Uterus (tissue), 4 donors: ENCODE measurements at places on chromosomes 6 and 20. TPM values are rescaled to one million over a fixed set of nuclear protein-coding genes. Genes with fewer than 3 reads are reported as not detected.
A peak's percentile ranks its signal among the peaks of the same experiment; 100 is the strongest.

DNA sequence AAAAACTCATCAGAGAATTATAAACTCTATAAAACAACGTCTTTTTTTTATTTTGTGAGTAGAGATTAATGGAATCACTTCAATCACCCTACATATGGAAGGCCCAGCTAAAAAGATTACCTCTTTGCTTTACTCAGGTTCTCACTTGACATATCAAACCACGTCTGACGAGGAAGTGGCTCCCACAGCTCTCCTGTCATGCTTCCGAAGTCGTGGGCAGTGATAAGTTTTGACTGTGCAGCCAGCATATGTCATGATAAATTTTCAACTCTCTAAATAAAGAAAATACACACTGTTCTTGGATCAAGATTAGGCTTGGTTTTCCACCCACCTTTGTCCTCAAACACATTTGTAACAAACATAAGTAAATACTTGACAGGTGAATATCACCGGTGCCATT is 279.5 kb upstream of the RNF217 start:
- no peak for DNase-seq

DNA sequence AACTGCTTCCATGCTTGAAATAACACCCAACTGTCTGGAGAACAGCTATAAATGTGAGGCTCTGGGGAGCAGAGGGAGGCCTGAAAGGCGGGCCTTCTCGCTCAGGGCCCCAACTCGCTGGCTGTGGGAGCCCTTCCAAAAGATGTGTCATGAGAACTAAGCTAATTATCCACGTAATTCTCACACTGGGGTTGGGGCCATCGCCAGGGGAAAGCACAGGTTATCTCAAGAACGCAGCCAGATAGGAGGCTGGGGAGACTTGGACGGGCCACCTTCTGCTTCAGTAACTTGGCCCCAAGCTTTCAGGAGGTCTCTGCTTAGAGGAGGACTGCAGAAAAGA is 1.6 kb downstream of the PXDC1 start:
- DNase-seq = peak; percentile 78

DNA sequence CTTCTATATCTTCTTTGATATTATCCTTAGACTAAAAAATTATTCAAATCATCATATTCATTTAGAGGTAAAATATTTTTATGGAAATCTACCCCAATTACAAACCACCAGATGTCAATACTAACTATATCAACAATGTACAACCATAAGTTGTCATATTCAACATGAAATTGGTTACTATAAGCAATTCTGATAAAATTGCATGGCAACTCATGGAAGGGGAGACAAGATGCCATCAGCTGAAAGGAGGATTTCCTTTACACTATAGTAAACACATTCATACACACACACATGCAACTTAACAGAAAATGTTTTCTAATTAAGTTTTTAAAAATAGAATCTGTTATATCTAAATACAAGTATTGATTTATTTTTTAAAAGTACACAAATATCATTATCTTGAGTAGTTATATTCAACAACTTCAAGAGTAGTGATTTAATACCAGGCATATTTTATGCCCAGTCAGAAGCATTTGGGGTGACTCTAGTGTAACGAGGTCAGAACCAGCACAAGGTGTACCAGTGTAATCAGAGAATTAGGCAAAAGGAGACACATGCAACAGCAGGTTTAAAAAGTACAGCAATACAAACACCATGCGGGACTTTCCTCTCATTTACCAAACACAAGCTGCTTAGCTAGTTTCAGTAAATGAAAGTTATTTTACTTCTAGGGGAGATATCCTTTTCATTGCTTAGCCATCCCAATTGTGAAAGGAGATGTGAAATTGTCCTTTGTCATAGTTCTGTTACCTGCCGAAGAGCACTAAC is 1.0 kb downstream of the FILIP1 start:
- DNase-seq = no peak

DNA sequence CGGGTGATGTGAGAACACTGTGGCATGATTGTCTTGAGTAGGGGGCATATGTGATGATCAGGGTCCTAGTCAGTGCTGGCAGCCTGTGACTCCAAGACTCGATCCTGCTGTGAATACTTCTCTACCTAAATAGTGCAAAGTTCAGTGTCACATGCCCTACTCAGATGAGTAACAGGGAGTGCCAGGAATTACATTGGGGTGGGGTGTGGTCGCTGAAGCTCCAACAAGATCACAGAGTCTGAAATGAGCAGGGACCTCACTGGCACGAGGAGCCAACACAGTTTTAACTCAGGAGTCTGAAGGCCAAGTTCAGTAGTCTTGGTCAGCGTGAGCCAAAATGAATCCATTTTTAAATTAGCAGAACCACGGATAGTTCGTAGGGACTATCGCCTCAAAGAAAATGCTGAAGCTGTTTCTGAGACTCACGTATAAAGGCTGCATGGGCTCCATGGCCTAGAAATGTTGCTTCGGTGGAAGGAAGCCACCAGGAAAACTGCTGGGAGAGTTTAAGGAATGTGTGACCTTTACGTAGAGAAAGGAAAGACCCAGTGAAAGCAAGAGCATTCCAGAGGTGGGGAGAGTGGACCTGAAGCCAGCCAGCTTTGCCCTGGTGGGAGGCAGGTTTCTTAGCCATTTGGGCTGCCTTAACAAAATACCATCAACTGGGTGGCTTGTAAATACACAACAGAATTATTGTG is 72.2 kb downstream of the RPP40 start:
- no peak for DNase-seq

IDH3B gene
- total RNA-seq = 220 TPM

ACAT2 gene
- 19.6 TPM for total RNA-seq

PPP1R14C gene
- total RNA-seq = not detected

PRICKLE4 gene
- 10.4 TPM for total RNA-seq

DDO gene
- total RNA-seq = 3.3 TPM
